Vagina (tissue), 2 donors: ENCODE measurements at places on chromosomes 6 and 20. TPM values are rescaled to one million over a fixed set of nuclear protein-coding genes. Genes with fewer than 3 reads are reported as not detected.
A peak's percentile ranks its signal among the peaks of the same experiment; 100 is the strongest.

- no peak overlapping the region for H3K27ac ChIP-seq
- no peak overlapping the region for H3K4me3 ChIP-seq
- no peak for DNase-seq
- H3K4me1 ChIP-seq = no peaks in the 10 kb centered on the region
- no peaks in the 10 kb centered on the region for H3K27me3 ChIP-seq
Measured at GRCh38 chr6:120357447-120357846, 976.8 kb downstream of the TBC1D32 start.

- H3K4me1 ChIP-seq = no peaks in the 10 kb centered on the region
- no peaks in the 10 kb centered on the region for H3K36me3 ChIP-seq
- DNase-seq = no peak
- H3K27ac ChIP-seq = no peak overlapping the region
- no peaks in the 10 kb centered on the region for H3K27me3 ChIP-seq
Measured at GRCh38 chr6:34028691-34029360, 117.1 kb downstream of the GRM4 start.

The PI3 gene
- total RNA-seq = 234 TPM

- H3K4me1 ChIP-seq = no peaks in the 10 kb centered on the region
- no peak overlapping the region for H3K27ac ChIP-seq
- H3K4me3 ChIP-seq = no peak overlapping the region
- H3K36me3 ChIP-seq = no peaks in the 10 kb centered on the region
- DNase-seq = no peak
- H3K27me3 ChIP-seq = no peaks in the 10 kb centered on the region
Measured at GRCh38 chr6:34486106-34486740, 20.3 kb downstream of the PACSIN1 start.

The NOX3 gene
- not detected for total RNA-seq

The MEP1A gene
- total RNA-seq = not detected

- DNase-seq = no peak
- H3K4me1 ChIP-seq = no peaks in the 10 kb centered on the region
- no peaks in the 10 kb centered on the region for H3K36me3 ChIP-seq
- H3K4me3 ChIP-seq = no peak overlapping the region
- H3K27ac ChIP-seq = no peak overlapping the region
Measured at GRCh38 chr6:95365454-95365853, 211.9 kb upstream of the MANEA start.

DNA sequence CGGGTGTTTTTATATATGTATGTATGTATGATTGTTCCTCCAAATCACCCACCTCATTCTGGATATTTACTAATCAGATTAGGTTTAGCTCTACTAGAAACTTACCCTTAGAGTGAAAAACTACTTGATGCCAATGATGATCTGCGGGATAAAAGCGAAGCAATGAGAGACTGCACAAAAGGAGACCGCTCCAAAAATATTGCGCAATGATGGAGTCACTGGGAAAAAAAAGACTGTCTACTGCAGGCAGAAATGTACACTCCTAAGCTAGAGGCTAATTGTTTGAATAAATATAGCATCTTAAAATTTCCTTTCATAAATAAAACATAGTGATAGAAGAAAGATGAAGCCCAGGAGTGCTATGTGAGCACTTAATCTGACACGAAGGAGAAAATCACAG lies 7.3 kb downstream of the RAB32 start:
- peaks cover 10% of the 10 kb centered on the region for H3K36me3 ChIP-seq
- no peak overlapping the region for H3K4me3 ChIP-seq
- no peak for DNase-seq
- no peak overlapping the region for H3K27ac ChIP-seq

The ENPP1 gene
- total RNA-seq = 14.7 TPM

- H3K27ac ChIP-seq = no peak overlapping the region
- H3K4me3 ChIP-seq = no peak overlapping the region
- H3K36me3 ChIP-seq = no peaks in the 10 kb centered on the region
- H3K4me1 ChIP-seq = peaks cover 22% of the 10 kb centered on the region
- H3K27me3 ChIP-seq = no peaks in the 10 kb centered on the region
- DNase-seq = no peak
Measured at GRCh38 chr6:150668900-150669302, 69.2 kb downstream of the PLEKHG1 start.

DNA sequence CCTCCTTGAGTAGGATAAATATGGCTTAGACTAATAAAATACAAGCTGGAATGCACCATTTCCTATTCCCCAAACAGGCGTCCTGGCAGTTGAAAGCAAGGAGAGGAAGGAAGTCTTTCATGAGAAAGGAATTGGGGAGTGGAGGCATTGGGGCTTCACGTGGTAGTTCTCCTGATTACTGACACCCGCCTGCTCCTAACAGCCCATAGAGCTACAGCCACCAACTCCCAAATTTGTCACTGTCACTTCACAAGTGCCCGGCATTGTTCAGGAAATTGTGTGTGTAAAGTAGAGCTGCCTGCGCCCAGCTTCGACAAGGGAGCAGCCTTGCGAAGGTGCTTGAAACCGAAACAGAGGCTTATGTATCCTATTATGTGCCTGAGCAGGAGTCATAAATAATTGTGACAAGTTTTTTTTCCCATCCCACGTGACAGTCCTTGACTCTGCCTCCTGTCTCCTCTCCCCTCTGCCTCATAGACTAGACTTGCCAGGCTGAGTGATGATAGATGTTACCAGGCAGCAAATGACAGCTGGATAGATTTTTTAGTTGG lies 301.7 kb upstream of the ZFP64 start:
- H3K36me3 ChIP-seq = no peaks in the 10 kb centered on the region
- no peak overlapping the region for H3K4me3 ChIP-seq
- no peak overlapping the region for H3K27ac ChIP-seq
- H3K27me3 ChIP-seq = no peaks in the 10 kb centered on the region
- no peak for DNase-seq
- no peaks in the 10 kb centered on the region for H3K4me1 ChIP-seq

GRCh38 chr20:21340991-21341697 lies 38.0 kb downstream of the XRN2 start:
- no peak for DNase-seq
- no peaks in the 10 kb centered on the region for H3K4me1 ChIP-seq
- no peaks in the 10 kb centered on the region for H3K27me3 ChIP-seq

DNA sequence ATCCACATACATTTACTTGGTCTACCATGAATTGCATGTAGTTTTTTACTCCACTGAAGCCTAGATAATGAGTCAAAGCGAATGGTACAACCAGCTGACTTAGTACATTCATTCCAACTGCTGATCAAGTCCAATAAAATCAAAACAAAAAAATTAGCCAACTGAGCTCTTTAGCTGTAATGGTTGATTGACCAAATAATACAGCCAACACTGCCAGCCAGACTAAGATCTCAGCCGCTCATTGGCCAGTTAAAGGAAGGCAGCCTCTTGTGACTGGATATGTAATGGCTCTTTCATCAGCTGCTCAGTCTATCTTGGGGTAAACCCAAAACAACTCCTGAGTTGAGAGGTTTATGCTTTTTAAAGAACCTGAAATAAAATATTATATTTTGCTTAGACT lies 204.3 kb upstream of the RSPO3 start:
- no peak overlapping the region for H3K27ac ChIP-seq
- H3K36me3 ChIP-seq = no peaks in the 10 kb centered on the region
- DNase-seq = no peak
- no peak overlapping the region for H3K4me3 ChIP-seq
- H3K27me3 ChIP-seq = no peaks in the 10 kb centered on the region

GRCh38 chr6:43367245-43367984 lies 2.0 kb downstream of the ZNF318 start:
- no peak overlapping the region for H3K27ac ChIP-seq
- no peak for DNase-seq
- H3K4me3 ChIP-seq = peak overlapping the region; percentile 95
- H3K27me3 ChIP-seq = no peaks in the 10 kb centered on the region

DNA sequence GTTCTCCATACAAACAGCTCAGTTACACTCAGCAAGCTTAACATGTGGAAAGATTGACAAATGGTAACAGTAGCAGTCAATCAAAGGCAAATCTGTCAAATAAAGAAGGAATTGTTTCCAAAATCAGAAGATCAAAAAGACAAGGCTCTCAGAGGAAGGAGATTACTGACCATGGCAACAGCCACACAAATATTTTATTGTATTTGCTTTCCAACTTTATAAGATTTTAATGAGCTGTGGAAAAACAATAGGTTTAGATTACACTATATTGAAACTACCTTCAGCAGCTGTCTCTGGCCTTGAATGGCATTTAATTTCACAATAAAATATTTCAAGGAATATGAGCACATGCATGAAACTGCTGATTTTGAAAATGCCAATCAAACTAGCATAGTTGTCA lies 1143.9 kb upstream of the GJE1 start:
- no peak overlapping the region for H3K27ac ChIP-seq
- H3K4me1 ChIP-seq = no peaks in the 10 kb centered on the region
- no peak overlapping the region for H3K4me3 ChIP-seq

DNA sequence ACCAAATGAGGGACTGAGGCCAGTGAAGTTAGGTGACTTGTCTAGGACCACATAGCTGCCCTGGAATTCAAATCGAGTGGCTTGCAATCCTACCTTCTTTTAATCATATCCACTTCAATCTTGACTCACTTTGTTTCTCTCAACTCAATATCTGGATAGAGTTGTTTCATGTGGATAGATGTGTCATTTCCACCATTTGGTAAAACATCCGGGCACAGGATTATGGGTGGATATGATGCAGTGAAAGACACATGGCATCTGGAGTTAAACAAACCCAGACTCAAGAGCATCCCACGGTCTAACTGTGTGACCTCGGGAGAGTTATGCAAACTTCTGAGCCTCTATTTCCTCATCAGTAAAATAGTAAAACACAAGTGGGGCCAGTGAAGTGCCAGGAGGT lies 103.6 kb upstream of the CNKSR3 start:
- H3K4me3 ChIP-seq = no peak overlapping the region
- DNase-seq = no peak
- H3K36me3 ChIP-seq = no peaks in the 10 kb centered on the region
- no peaks in the 10 kb centered on the region for H3K4me1 ChIP-seq
- H3K27me3 ChIP-seq = no peaks in the 10 kb centered on the region

DNA sequence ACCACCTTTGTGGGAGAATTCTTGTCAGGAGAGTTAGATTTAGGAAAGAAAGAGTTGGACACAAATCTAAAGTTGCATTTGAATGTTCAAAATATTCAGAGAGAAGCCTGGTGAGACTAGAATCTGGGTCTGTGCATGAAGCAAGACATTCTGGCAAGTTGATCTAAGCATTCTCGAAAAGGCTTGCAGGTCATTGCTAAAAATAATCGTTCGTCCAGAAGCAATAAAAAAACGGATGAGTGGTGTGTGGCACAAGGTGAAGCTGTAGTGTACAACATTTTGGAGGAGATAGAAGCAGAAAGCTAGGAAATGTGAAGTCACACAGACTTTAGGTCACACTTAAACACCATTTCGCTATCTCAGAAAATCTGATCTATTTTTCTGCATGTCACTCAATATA lies 114.9 kb upstream of the IFNGR1 start:
- no peak for DNase-seq
- no peak overlapping the region for H3K27ac ChIP-seq
- peaks cover 7% of the 10 kb centered on the region for H3K4me1 ChIP-seq
- no peaks in the 10 kb centered on the region for H3K36me3 ChIP-seq
- no peak overlapping the region for H3K4me3 ChIP-seq

The RBCK1 gene
- total RNA-seq = 67.0 TPM

DNA sequence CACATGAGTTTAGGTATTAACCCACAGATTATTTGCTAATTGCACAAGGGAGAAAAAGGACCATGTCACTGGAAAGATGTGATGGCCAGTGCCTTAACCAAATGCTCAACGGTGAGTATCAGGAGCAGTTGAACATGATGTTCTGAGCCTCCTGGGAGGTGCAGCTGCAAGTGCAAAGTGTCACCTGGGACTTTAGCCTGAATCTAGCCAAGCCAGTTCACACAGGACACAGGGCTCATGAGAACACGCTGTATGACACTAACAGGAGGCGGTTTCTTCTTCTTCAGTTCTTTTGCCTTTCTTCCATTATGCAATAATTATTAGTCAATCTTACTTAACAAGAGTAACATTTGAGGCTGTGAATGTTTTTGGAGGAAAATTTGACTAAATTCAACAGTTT lies 225.3 kb downstream of the THBS2 start:
- no peak overlapping the region for H3K4me3 ChIP-seq
- no peak for DNase-seq
- no peaks in the 10 kb centered on the region for H3K36me3 ChIP-seq
- H3K4me1 ChIP-seq = no peaks in the 10 kb centered on the region

DNA sequence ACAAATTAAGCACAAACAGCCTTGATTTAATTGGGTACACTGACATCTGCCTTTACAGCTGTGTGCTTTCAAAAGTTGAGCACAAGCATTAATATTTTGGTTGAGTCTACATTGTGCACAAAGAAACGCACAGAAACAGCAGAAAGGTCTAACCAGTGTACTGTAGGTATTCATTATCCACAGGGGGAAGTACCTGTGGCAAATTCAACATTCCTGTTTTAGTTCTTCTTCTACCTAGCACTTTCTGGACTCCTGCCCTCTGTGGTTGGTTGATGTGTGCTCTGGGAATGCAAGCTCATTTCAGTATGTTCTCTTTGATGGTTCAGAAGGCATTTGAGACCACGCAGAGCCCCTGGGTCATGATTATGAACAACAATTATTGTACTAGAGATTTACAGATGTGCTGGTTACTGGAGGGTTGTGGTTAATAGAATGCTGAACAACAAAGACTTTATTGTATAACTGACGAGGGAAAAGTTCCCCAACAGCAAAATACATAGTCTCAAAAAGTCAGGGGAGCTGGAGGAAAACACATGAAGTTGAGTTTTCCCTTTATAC lies 26.6 kb upstream of the DAAM2 start:
- no peak overlapping the region for H3K4me3 ChIP-seq
- H3K27me3 ChIP-seq = no peaks in the 10 kb centered on the region
- H3K27ac ChIP-seq = no peak overlapping the region

The CD109 gene
- 29.0 TPM for total RNA-seq

The HLA-DRA gene
- 158 TPM for total RNA-seq

- H3K36me3 ChIP-seq = no peaks in the 10 kb centered on the region
- H3K27me3 ChIP-seq = no peaks in the 10 kb centered on the region
- H3K27ac ChIP-seq = no peak overlapping the region
- no peak for DNase-seq
- no peaks in the 10 kb centered on the region for H3K4me1 ChIP-seq
Measured at GRCh38 chr6:137968901-137969300, 101.8 kb downstream of the TNFAIP3 start.

DNA sequence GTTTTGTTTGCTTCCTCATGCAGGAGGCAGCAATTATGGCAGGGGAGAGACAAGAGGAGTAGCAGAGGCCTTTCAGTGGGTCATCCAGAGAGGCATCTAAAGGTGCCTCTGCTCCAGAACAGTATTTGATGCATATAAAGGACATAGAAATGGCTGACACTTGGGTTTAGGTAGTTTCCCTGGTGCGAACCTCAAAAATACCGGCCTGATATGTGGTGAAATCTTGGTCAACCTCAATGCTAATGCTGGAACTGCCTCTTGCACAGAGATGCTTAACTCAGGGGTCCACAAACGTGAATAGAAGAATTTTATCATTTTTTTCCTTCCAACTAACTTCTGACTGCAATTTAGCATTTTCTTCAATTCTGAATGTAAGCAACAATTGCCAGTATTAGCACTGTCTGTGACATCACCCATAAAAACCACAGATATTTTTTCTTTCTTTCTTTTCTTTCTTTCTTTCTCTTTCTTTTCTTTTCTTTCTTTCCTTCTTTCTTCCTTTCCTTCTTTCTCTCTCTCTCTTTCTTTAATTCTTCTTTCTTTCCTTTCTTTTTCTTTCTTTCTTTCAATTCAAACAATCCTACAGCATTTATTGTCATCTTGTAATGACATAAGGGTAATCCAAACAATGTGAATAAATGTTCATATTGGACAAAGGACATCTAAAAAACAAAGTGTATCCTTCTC lies 180.0 kb upstream of the UST start:
- DNase-seq = no peak
- H3K4me1 ChIP-seq = no peaks in the 10 kb centered on the region
- no peak overlapping the region for H3K27ac ChIP-seq
- no peaks in the 10 kb centered on the region for H3K36me3 ChIP-seq

The ABHD16B gene
- total RNA-seq = not detected

The CD24 gene
- 86.9 TPM for total RNA-seq
